Activated CD4-positive, alpha-beta T cell treated with anti-CD3 and anti-CD28 coated beads, Interleukin-2, amount 50 U/mL, for 16 hours (primary cell): ENCODE measurements at places on chromosomes 12 and 14.

- peak; percentile 48 for DNase-seq
Observed at GRCh38 chr14:49970474-49971147, 77.7 kb downstream of the ARF6 start.

- DNase-seq: no peak
Observed at GRCh38 chr14:44896275-44897040, 65.3 kb downstream of the KLHL28 start.

DNA sequence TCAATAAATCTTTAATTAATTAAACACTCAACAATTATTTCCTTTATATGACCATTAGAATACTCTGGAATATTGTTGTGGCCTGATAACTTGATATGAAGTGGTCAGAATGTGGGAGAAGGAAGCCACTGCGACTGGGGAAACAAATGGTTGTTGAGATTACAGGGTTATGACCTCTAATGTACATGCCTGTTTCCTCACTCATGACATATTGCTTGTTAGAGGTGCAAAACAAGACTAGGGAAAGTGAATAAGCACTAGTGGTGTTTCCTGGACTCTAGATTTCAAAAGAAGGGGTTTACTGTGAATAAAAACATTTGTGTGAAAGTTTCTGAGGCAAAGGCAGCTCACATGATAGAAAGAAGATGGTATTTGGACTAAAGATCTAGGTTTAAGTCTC, 53.3 kb downstream of the STAB2 start:
- DNase-seq: no peak

- DNase-seq: no peak
Observed at GRCh38 chr14:95467232-95467631, 49.2 kb downstream of the SYNE3 start.

- peak; percentile 64 for DNase-seq
Observed at GRCh38 chr12:68483592-68484383, 126.9 kb upstream of the RAP1B start.

GRCh38 chr14:74510223-74510931, 16.8 kb downstream of the ISCA2 start:
- DNase-seq: no peak

DNA sequence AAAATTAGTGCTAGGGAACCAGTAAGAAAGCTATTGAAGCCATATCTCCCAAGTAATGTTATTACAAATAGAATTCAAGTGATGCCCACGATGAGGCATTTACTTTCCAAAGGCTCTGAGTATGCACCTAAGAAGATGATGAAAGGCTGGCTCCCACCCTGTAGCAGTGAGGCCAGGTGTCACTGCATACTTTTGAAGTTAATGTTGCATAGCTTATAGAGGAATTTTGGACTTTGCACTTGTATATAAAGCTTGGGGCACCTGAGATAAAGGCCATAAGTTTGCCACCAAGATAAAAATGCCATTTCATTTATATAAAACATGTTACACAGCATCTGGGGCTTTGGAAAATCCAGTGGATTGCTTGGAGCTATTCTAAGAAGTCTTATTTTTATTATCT, 96.2 kb downstream of the PTPRB start:
- no peak for DNase-seq

GRCh38 chr12:52268212-52268611, 6.2 kb upstream of the KRT86 start:
- no peak for DNase-seq

- DNase-seq: no peak
Observed at GRCh38 chr14:75042035-75042434, 9.2 kb downstream of the MLH3 start.

DNA sequence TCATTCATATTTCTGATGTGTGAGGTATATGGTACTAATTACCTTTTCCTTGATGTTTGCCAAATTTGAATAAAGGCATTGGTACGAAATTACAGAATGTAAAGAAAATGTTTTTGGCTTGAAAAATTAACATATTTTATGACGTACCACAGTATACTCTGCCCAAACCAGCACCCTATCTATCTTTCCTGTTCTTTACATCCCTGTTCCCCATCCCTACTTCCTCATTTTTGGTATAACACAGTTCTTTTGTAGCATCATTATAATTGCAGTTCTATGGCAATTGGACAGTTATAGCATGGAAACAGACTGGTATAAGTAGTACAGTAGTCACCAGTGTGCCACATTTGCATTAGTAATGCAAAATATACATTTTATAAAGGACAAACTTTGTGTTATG, 7.0 kb upstream of the CCT2 start:
- no peak for DNase-seq

DNA sequence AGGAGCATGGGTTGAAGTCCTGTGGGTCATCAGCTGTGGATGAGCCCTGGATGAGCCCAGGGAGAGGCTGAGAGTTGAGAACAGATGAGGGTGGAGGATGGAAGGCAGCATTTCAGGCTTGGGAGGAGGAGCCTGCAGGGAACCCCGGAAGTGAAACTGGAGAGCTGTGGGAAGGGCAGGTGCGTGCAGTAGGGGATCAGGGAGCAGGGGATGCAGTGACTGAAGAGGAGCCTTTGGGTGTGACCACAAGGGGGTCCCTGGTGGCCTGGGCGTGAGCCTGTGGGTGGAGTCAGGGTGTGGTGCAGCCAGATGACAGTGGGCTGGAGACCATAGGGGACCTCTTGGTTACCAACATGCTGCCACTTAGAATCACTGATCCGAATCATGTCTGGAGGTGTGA, 115.5 kb downstream of the PAPOLA start:
- no peak for DNase-seq

- peak; percentile 79 for DNase-seq
Observed at GRCh38 chr14:69151458-69152180, 1.3 kb downstream of the DCAF5 start.

- DNase-seq: peak; percentile 66
Observed at GRCh38 chr14:100383727-100384158, 60.6 kb downstream of the SLC25A47 start.

- DNase-seq: no peak
Observed at GRCh38 chr12:50613463-50613862, 108.7 kb downstream of the DIP2B start.

DNA sequence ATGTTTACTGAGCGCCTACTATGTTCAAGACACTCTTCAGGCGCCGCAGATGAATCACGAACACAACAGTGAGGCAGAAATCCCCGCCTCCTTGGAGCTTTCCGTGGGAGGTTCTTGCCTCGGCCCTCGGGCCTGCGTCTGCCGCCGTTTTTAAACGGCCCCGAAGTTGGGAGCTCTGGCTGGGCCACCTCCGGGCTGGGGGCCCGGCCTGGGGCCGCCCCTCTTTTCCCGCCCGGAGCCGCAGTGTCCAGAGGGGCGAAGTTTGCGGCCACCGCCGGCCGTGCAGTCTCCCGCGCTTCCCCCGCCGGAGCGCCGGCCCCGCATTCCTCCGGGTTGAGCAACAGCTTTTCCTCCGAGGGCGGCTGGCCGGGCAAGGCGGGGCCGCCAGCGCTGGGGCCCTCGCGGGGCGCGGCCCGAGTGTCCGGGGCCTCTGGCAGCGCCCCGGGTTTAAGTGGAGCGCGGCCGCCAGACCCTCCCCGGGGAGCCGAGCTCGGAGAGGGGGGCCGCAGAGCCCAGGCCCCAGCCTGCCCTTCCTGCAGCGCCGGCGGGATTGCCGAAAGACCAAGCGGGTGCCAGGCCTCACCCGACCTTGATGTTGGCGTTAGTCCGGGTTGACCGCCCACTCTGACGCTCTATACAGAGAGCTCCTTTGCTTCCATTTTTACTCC, 18.7 kb upstream of the CTDSP2 start:
- DNase-seq: peak; percentile 64

- no peak for DNase-seq
Observed at GRCh38 chr12:38930990-38931389, 25.6 kb upstream of the CPNE8 start.

GRCh38 chr14:76396714-76397187, 20.8 kb downstream of the ESRRB start:
- DNase-seq: no peak

- peak; percentile 36 for DNase-seq
Observed at GRCh38 chr14:100434033-100434601, 111.0 kb downstream of the SLC25A47 start.

GRCh38 chr14:46964378-46964777, 312.8 kb upstream of the RPL10L start:
- no peak for DNase-seq

- DNase-seq: no peak
Observed at GRCh38 chr12:38817942-38818341, 87.4 kb downstream of the CPNE8 start.

DNA sequence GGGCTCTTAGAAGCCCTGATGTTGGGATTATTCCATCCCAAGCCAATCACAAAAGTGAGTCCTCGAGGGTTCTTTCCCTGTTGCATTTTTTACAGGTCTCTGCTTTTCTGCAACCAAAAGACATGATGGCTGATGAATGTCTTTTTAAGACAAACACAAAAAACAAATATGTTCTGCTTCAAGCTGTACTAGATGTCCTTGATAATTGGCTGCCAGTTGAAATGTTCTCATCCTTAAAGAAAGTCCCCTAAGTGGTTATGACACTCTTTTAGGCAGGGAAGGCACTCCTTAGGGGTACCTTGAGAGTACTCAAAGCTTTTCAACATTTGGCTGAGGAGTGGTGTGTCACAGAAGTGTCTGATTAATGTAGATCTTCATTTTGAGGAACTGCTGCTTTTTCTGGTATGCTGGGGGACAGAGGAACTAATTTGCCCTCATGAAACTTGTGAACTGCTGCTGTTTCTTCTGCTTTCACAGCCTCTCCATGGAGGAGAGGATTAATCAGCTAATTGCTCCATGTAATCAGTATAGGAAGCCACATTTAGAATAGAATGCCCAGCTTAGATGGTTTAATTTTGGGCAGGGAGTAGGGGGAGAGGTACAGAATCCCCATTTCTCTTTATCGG, 22.8 kb upstream of the IGF1 start:
- DNase-seq: no peak

DNA sequence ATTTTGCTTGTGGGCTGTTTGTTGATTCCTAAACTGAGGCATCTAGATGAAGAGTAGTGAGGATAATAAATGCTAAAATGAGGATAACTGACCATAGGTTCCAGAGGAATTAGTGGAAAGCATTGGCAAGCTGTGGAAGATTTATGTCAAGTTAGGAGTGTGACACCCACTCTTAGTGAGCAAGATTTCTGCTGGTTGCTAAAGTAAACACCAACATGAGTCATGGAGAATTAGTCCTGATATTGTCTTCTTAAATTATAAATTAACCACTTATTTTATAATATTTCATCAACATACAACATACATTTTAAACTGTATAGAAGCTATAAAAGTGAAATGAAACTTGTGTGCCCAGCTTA, 328.2 kb downstream of the RPL10L start:
- DNase-seq: no peak

- DNase-seq: no peak
Observed at GRCh38 chr12:65634626-65635331, 189.5 kb upstream of the HMGA2 start.

DNA sequence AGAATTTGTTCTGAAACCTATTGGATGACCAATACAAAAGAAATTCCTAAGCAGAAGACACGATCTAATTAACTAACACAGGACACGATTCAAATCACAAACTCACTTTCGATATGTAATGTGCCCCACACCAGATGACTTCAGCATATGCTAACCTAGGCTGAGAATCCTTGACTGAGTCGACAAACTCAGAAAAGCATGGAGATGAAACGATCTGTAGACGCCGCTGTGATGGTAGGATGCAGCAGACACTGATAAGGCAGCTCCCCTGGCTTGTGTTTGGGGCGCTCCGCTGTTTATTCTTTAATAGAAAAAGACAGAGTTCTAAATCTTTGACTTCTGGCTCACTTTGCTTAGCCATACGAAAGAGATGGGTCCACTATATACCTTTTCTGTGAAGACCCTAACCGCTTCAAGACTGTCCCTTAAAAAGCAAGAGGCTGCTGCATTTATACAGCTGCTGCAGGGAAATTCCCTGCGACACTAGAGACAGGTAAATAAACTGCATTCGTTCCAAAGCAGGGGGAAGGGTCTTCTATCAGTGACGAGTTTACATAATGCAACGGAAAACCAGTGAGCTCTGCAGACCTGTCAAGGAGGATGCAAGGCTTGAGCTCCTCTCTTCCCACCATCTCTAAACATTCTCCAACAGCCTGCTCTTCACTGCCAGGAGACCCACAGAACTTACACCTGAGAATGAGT, 929 bp downstream of the CHD8 start:
- peak; percentile 38 for DNase-seq

GRCh38 chr14:60760209-60760608, 25.6 kb downstream of the MNAT1 start:
- DNase-seq: no peak

GRCh38 chr12:34296143-34297041, 274.1 kb downstream of the ALG10 start:
- no peak for DNase-seq

DNA sequence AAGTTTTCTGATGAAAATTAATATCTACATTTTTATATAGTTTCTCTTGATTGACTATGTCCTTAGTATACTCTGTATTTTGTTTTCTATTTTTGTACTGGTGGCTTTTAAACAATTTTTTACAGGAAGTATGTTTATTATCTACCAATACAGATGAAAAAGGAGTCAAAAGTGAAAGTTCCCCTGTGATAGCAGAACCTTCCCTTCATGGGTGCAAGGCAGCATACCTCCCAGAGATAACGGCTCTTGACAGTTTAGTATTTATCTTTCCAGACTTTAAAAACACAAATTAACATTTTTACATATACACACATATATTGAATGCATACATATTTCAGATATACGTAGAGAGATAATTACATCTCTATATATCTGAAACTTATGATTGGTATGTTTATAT, 17.1 kb upstream of the FAM234B start:
- no peak for DNase-seq

GRCh38 chr12:85076688-85077430, 40.7 kb downstream of the LRRIQ1 start:
- peak; percentile 5 for DNase-seq

DNA sequence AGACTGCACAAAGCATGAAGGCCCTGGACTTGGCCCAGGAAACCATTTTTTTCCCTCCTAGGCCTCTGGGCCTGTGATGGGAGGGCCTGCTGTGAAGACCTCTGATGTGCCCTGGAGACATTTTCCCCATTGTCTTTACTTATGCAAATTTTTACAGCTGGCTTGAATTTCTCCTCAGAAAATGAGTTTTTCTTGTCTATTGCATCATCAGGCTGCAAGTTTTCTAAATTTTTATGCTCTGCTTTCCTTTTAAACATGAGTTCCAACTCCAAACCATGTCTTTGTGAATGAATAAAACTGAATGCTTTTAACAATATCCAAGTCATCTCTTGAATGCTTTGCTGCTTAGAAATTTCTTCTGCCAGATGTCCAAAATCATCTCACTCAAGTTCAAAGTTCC, 43.7 kb upstream of the TRHDE start:
- DNase-seq: no peak

DNA sequence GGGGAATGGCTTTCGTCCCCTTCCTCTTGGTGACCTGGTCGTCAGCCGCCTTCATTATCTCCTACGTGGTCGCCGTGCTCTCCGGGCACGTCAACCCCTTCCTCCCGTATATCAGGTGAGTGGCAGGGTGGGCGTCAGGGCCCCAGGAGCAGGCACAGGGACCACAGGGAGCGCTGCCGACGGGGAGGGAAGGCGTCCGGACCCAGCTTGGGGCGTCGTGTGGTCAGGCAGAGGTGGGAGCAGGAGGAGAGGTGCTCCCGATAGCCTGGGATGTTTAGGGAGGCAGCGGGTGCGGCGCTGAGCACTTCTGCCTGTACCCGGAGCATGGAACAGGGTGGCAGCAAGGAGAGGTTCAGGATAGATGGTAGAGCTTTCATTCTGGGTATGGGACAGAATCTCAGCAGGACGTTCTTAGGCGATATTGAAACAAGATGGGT, 444 bp downstream of the DRAM1 start:
- no peak for DNase-seq
